HT-29 (cell line): ENCODE measurements at places on chromosomes 12 and 14.

DNA sequence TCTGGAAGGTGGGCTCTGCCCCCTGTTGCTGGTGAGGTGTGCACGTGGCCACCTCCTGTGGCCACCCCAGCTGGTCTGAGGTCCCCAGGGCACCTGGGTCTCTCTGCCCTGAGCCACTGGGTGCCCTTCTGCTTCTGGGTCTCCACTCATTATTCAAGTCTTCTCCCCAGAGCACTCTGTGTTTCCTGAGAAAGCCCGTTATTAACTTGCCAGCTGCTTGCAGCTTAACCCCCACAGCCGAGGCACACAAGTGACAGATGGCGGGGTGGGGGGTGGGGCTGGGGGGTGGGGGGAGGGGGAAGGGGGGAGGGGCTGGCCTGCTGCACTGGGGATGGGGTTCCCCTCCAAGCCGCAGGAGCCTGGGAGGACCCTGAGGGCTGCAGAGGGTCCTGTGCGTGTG lies 40.5 kb downstream of the FBRSL1 start:
- no peak for DNase-seq

DNA sequence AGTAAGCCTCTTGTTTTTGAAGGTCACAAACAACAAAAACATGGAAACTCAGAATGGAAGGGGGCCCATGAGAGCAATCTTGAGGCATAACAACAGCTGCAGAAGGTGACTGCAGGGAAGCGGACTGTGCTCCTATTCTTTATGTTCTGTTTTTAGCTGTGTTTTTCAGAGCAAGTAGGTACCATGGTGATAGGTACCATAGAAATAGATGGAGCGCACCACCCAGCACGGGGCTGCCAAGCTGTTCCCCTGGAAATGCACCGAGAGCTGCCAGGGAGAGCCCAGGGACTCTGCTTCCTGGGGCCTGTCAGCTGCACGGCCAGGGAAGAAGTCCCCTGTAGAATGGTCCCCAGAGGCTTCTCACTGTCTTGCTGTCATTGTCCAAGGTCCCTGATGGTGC lies 32.8 kb downstream of the DGLUCY start:
- DNase-seq = no peak

- DNase-seq = no peak
Measured at GRCh38 chr14:77092676-77093075, 5.4 kb upstream of the CIPC start.

GRCh38 chr12:29957835-29958234 lies 174.1 kb upstream of the TMTC1 start:
- DNase-seq = peak; percentile 16

DNA sequence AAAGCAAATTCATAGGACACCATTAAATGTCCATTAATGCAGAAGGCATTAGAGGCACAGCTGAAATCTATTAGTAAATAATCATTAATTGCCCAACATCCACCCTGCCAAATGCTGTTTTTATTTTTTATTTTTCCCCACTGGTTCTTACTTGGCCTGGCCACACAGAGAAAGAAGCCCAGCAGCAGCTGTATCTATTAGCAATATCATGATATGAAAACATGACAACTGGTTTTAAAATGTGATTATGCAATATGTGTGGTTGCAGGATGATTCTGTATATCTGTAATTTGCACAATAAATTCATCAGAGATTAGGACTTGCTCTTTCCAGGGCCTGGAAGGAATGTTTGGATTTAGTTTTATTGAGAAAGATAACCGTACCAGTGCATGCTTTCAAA lies 44.9 kb downstream of the SIX6 start:
- DNase-seq = no peak
